ENCODE measurements at places on chromosomes 4 and X.

DNA sequence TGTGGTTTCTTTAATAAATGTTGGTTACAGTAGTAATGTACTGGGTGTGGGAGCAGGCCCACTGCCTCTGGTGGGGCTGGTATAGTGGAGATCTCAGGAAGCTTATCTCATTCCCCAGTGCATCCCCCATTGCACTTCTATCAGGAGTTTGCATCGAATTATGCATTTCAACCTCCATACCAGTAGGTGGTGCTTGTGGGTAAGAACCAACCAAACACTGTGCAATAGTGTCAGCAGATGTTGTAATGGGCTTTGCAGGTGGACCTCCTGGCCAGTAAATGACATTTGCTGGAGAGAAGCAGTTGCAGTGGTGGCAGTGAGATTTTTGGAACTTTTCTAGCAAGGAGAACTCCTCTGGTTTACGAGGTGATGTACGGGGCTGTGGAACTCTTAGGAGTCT is 150.6 kb downstream of the POU3F4 start:
- DNase-seq = no peak

- no peak for DNase-seq
These were observed 5.0 kb upstream of the UVSSA start for GRCh38 chr4:1342003-1342402.

- peak; percentile 45 for DNase-seq
These were observed 216.1 kb upstream of the PSAPL1 start for GRCh38 chr4:7650606-7651385.

DNA sequence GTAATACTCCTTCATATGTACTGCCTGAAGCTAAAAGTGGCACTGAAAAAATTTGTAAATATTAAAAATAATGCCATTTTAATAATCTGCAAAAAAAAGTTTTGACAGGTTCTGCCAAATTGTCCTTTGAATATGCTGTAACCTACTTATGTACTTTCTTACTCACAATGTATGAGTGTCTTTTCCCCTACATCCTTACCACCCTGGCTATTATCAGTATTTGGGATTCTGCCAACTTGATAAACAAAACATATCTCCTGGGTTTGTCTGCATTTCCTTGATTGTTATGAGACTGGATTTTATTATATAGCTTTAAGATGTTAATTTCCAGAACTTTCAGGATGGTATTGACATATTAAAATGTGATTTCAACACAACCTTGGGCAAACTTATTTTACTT is 187.9 kb downstream of the CHM start:
- DNase-seq = no peak

DNA sequence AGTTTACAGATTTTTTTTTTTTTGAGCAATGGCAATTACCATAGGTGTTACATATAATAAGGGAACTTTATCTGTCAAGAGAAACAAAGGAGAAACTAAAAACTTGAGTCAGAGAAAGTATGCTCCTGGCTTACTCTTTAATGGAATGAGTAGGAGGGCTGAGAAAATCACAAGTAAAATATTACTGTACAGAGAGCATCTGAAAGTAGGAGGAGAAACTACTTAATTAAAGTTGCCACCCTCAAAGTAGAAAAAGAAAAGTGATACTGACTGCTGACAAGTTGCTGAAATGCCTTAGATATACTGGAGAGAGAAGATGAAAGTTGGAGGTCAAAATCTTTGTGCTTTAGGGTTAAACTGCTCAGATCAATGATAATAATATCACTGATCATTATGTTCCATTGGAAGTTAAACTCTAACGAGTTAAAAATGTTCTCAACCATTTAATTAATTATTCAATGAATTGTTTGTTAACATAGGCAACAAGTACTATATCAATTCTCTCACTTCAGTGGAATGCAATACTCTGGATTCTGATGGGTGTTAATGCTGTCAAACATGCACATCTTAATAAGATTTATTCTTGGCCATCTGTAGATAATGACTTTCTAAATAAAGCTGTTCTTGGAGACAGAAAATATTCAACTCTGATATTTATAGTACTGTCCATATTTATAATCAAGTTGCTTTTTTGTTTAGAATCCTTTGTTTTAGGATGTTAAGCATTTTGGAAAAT is 61.2 kb upstream of the CAMK2D start:
- DNase-seq = no peak

DNA sequence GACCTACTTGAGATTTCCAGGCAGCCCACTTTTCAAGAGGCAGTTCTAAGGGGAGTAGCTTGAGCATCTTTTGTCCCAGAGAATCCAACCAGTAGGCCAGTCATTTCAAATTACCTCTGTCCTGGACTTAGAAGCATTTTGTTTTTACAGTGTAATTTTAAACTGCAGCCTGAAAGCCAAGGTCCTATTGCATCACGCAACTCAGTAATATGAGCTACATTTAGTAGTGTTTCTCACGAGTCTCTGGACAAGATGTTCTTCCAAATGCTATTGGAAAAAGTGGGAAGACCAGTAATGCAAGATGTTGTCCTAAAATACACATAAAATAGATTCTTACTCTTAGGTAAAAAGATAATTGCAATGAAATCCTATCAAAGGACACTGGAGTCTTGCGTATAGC is 182.5 kb upstream of the ARX start:
- no peak for DNase-seq

DNA sequence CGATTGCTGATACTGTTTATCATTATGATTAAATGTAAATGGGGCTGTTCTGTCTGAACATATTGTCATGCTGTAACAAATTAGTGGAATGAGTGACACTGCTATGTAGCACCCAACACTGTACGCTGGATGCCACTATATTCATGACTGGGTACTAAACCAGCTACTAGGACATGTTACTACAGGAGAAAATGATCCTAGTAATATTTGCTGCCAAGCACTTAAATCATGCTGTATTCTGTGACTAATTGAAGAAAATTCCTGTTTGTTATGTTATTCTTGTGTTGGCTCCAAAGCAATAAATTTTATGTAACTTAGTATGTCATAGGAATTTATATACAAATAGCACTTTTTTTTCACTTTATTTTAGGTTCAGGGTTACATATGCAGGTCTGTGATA is 804.2 kb downstream of the CENPC start:
- no peak for DNase-seq

DNA sequence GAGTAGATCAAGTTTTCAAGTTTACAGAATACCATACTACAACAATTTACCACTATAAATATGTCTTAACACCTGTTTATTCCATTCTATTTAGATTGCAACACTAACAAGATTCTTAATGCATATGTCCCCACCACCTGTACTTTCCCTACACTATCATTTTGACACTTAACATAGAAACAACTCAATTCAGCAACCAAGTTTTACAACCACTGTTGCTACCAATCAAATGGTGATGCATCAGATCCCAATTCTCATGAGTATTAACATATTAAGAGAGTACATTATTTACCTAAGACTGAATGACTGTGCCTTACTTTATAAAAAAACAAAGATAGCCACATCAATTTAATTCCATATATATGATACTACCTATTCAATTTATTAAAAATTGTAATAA is 49.4 kb downstream of the EIF4E start:
- no peak for DNase-seq

DNA sequence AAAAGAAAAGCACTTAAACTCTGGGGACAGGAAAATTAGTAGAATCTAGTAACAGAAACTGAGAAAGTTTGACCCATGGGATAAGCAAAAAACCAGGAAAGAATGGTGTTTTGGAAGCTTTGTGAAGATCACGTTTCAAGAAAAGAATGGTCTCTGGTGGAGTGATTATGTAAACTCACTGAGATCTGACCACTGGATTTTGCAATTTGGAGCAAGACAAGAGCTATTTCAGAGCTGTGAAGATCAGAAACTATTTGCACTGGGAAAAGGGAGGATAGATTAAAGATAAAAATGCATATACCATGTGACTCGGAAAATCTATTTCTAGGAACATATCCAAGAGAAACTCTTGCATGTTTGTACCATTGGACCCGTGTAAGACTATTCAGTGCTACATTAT is 4.3 kb downstream of the TMPRSS11D start:
- no peak for DNase-seq

DNA sequence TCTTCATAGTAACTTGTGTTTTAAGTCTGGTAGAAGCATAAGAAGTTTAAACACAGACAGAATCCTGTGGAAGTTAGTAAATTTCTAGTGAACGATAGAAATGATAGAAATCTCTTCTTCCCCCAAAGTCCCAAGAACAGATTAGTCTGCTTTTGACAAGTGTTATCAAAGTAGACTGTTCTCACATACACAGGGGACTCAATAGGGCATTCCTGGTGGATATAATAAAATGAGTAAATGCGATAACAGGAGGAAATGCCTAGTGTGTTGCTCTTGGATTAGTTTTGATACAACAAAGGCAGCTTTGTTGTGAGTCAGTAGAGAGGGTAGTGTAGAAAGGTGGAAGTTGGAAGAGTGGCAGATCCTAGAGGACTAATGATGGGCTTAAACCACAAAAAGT is 43.5 kb downstream of the CLCN3 start:
- no peak for DNase-seq

DNA sequence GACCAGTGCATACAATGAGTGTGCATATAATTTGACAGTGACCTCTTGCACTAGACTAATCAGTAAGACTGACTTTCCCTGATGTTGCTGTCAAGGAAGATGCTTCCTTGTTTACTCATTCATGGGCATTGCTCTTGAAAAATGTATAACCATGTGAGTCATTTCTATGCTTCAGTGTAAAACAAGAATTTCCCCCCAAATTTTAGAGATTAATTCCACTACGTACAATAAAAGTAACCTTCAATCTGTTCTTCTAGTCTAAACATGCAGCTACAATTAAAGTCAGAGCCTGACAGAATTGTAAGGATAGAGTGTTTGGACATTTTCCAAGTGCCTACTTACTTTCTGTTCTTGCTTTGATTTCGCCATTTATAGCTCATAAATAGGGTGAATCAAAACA is 935.7 kb downstream of the RAPGEF2 start:
- DNase-seq = no peak

DNA sequence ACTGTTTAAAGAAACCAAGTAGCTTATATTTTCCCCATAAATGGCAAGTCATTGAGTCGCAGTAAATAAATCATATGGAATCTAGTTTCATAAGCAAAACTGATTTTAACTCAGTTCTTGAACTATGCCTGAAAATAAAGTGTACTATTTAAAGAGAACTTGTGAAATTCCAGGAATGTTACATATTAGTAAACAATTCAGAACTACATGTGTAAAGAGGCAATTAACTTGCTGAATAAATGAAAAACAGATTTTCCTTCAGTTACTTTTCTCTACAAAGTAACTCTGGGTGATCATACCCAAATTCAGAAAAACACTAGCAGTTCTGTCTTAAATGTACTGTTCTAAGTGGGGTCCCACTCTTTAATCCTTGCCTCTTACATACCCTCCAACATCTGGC is 236.1 kb upstream of the EDNRA start:
- DNase-seq = no peak

DNA sequence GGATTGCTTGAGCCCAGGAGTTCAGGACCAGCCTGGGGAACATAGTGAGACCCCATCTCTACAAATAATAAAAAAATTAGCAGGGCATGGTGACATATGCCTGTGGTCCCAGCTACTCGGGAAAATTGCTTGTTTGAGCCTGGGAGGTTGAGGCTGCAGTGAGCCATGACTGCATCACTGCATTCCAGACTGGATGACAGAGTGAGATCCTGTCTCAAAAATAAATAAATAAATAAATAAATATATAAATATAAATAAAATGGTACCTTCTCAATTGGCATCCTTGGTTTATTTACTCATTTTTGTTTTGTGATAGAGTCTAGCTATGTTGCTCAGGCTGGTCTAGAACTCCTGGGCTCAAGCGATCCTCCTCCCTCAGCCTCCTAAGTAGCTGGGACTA is 144.2 kb downstream of the CHRNA9 start:
- no peak for DNase-seq

- no peak for DNase-seq
These were observed 60.2 kb downstream of the KCNIP4 start for GRCh38 chr4:21888195-21888976.

GRCh38 chr4:22595684-22596083 is 79.8 kb upstream of the ADGRA3 start:
- no peak for DNase-seq

- no peak for DNase-seq
These were observed 2.9 kb upstream of the GRPR start for GRCh38 chrX:16120431-16120830.

- no peak for DNase-seq
These were observed 23.6 kb upstream of the RASGEF1B start for GRCh38 chr4:81495345-81495744.

DNA sequence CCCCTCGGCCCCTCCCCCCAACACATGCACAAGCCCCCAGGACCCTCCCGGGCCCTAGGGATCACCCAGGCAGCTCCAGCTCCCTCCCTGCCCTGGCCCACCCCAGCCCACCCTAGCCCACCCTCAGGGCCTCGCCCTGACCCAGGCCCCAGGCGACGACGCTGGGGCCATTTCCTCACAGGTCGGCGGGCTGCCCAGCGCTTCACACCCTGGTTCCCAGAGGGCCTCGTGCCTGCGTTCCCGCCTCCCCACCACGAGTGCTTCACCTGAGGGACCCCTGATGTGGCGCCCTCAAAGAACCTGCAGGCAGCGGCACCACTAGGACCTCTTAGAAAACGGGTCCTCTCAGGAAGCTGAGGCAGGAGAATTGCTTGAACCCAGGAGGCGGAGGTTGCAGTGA is 341 bp downstream of the FAM9B start:
- DNase-seq = no peak

DNA sequence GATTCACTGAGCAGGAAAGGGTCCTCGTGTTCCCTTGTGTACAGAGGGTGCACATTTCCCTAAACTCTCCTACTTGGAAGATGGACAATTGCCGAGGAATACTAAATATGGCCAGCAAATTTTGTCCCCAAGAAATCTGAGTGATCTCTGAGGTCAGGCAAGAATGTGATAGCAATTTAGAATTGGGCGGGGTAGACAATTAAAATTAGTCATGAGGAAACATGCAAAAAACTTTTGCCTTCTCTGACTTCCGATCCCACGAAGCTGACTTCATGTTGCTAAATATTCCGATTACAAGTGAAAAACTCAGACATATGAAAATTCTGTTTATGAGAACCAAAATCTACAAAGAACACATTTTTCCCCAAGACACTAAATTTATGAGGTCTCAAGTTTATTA is 453.9 kb upstream of the ZFP42 start:
- no peak for DNase-seq

DNA sequence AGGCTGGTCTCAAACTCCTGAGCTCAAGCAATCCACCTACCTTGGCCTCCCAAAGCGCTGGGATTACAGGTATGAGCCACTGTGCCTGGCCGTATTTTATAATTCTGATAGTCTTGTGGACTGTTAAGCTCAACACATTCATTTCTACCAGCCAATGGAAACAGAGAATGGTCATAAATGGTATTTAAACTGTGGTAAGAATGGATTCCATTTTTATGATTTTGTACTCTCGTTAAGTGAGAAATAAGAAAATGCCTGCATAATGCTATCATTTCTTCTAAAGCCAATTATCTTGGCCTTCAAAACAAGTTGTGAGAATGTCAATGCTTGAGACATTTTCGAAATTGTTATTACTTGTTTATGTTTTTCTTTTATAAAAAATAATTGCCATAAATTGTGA is 321.0 kb downstream of the IL15 start:
- no peak for DNase-seq

DNA sequence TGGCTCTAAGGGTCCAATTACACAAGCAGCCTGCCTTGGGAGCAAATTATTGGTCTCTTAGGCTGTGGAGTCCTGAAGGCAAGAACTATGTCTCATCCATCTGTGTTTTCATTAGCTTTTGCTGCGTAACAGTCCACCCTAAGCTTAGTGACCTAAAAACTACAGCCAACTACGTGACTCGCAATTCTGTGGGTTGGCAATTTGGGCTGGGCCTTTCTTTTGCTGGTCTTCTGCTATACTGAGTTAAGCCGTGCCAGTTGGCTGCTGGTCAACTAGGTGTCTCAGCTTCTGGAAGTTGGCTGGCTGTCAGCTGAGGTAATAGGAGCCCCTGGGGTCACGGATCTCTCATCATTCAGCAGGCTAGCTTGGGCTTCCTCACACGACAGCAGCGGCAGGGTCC is 205.6 kb upstream of the S100G start:
- no peak for DNase-seq
